Activated naive CD8-positive, alpha-beta T cell treated with anti-CD3 and anti-CD28 coated beads for 36 hours (primary cell): ENCODE measurements at places on chromosomes 7 and 10.

- DNase-seq = no peak
Observed at GRCh38 chr10:129464251-129464650, 2.8 kb upstream of the MGMT start.

DNA sequence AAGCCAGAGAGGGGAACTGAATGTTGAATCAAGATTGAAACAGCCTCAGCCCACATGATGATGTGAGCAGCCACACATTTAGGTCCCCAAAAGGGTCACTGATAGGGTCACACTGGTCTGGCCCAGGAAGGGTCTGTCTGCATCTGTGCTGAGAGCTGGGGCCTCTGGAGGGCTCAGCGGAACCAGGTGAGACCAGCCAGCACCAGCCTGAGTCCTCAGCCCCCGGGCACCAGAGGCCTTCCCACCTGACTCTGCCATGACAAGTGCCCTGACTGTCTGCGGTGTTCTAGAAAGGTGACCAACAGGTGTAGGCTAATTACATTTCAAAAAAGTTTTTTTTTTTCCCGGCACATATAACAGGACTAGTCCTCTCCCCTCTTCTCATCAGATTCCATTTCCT is 76.2 kb downstream of the WDR11 start:
- DNase-seq = no peak

DNA sequence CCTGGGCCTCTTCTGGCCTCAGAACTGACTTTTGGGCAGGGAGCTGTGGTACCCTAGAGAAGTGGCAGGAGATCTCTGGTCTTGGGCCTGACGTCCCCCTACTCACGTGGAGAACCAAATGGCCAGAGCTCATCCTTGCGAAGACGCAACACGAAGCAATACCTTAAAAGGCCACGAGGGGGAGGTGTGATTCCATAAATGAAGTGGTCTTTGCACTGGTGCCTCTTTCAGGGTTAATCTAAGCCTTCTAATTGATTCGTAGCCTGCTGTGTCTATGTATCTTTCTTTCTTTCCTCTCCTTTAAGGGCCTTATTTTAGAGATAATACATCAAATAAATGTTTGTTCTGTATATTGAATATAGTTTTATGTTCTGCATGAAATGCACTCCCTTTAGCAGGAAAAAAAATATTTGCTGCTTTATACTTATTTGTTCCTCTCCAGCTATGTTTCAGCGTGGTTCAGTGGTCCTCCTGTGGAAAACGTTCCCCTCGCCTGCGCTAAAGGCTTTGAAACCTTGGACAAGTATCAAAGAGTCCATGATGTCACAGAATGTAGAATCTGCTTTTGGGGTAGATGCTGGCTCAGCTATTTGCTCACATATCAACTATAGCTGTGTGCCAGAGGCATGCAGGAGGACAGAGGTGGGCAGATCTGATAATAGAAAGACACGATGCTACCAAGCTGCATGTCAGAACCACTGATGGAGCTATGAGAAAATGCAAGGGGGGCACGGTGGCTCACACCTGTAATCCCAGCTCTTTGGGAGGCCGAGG is 41.0 kb downstream of the STRA8 start:
- peak; percentile 67 for DNase-seq

DNA sequence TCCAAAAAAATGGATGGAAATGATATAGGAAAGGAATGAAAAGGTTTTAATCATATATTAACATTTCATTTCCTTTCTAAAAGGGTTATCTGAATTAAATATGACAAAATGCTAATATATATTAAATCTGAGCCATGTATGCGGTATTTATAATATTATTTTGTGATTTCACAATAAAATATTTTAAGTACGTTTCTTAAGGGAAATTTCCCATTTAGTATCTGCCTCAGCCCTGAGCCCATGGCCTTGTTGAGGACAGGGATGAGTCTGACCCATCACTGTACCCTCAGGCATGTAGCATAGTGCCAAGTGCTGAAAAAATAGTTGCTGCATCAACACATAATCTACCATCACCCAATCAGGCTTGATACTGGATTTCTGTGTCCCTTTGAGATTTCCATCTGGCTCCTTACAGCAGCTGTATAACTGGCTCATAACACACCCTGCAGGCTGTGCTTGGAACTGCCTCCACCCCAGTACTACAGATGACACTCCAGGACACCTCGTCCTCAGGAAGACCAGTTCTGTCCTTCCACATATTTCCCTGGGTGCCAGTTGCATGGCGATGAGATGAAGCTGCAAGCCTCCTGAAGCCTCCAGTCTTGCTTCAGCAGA is 59.4 kb upstream of the ASAH2 start:
- peak; percentile 13 for DNase-seq

DNA sequence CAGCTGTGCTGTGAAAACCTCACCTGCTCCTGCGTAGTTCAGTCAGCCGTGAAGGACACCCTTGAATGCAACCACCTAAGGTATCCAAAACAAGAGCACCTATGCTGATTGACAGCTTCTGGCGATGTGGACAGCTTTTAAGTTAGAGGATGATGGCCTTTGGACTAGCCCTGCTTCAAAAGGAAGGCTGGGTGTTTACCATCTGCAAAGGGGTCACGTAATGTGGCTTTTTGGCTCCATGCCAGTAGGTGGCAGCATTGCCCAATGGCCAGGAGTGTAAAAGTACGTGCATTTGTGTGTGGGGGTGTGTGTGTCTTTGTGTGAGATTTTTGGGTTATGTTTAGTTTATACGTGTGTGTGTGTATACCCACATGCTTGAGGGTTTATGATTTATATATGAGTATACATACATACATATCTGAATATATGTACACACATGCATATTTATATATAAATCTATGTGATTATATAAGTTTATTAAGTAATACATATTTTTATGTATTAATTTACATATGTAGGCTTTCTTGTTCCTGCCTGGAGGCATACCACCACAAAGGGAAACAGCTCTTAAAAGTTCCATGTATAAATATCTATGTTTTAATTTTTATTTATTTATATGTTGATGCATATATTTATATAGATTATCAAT is 236.3 kb upstream of the ANKRD30A start:
- DNase-seq = peak; percentile 43

DNA sequence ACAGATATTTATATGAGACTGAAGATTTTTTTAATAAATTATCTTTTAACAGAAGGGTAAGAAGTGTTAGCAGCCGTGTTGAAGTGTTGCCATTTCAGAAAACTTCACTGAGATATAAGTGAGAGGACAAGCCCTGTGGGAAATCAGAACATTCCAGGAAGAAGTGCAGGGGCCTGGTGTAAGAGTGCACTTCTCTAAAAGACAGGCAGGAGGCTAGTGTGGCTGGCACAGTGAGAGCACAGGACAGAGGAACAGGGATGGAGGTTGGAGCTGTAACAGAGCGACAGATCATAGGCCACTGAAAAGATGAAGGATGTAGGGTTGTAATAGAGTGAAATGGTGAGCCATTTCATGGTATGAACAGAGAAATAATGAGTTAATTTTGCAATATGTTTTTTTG is 608.9 kb downstream of the SORCS1 start:
- DNase-seq = no peak

GRCh38 chr10:132614431-132615340 is 77.1 kb downstream of the INPP5A start:
- no peak for DNase-seq

- no peak for DNase-seq
Observed at GRCh38 chr7:123992913-123993518, 39.9 kb downstream of the TMEM229A start.

DNA sequence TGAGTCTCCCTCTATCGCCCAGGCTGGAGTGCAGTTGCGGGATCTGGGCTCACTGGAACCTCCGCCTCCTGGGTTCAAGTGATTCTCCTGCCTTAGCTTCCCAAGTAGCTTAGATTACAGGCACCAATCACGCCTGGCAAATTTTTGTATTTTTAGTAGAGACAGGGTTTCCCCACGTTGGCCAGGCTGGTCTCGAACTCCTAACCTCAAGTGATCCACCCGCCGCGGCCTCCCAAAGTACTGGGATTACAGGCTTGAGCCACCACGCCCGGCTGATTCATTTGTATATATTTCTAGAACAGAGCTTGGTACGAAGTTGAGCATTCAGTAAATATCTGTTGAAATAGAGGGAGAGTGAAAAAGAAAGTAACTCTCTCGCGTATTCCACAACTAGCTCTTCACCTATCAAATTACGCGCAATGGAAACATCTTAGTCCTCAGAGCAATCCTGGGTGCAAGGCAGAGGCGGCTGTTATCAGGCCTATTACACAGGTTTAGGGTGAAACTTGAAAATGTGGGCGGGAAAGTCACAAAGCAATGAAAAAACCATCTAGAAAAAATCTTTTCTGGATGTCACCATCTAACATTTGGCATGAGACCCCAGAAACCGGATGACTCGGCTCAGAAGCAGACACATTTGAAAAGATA is 707 bp upstream of the GHITM start:
- peak; percentile 64 for DNase-seq

GRCh38 chr7:154985230-154985629 is 17.7 kb downstream of the PAXIP1 start:
- DNase-seq = no peak

DNA sequence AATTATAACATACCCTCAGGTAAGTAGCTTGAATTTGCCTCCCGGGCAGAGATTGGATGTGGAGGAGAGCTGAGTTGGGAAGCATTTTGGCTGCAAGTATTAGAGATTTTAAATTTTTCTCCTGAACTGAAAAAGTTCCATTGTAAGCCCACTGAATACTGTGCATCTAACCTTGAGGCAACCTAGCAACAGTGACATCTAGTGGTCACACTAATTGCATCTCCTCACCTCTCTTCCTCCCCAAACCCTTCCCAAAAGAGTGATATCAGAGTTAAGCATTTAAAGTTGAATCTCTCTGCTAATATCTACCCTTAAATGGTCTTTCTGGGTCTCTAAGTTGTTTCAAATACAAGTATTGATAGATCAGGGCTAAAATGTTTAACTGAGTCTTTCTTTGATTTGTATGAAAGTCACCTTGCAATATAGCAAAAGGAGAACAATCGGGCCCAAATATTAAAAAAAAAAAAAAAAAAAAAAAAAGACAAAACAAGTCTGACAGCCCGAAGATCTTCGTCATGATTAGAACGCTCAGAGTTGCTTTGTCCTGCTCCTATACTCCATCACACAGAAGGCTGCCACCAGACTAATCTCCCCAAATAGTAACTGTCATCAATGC is 40.4 kb upstream of the DLX5 start:
- DNase-seq = no peak

GRCh38 chr7:15747301-15747700 is 60.8 kb upstream of the MEOX2 start:
- no peak for DNase-seq

DNA sequence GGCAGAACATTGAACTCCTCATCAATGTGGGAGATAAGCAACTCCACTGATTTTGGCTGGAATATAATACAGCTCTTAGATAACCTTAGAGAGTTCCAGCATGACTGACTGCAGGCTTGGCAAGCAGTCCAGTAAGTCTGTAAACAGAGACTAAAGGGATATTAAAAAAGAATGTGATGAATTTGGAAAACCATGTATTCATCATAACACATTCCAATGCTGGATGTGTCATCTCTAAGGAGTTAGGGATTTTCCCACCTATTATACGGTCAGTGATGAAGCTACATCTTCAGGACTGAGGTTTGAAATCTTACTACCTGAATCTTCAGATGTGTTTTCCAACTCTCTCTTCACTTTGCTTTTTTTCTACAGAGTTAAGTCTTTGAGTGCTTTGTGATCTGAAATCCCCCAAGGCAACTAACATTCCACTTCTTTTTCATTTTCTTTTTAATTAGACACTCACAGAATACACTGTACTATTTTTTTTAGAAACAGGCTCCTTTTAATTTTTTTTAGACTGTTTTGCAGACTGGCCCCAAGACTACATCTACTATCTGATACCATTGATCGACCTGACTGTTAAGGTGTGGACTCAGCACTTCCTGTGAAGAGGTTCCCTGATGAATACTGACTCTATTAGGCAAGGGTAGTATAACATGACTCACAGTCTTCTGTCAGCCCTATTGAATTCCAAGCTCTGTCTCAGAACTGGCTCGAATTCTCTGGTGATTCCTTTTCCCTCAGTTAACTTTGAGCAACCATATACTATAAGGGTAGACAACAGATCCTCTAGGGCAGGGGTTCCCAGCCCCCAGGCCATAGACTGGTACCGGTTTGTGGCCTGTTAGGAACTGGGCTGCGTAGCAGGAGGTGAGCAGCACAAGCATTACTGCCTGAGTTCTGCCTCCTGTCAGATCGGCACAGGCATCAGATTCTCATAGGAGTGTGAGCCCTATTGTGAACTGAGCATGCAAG is 678.2 kb downstream of the GRM8 start:
- no peak for DNase-seq

- no peak for DNase-seq
Observed at GRCh38 chr7:100115026-100115425, 4.1 kb downstream of the TAF6 start.

- no peak for DNase-seq
Observed at GRCh38 chr10:12656518-12657142, 307.3 kb downstream of the CAMK1D start.

GRCh38 chr7:15681186-15681585 is 5.3 kb downstream of the MEOX2 start:
- DNase-seq = no peak

GRCh38 chr10:96645191-96645721 is 58.4 kb upstream of the TM9SF3 start:
- DNase-seq = no peak

GRCh38 chr10:74963549-74963948 is 137.1 kb downstream of the KAT6B start:
- DNase-seq = no peak

- DNase-seq = no peak
Observed at GRCh38 chr10:72445851-72446250, 91.1 kb upstream of the DNAJB12 start.

DNA sequence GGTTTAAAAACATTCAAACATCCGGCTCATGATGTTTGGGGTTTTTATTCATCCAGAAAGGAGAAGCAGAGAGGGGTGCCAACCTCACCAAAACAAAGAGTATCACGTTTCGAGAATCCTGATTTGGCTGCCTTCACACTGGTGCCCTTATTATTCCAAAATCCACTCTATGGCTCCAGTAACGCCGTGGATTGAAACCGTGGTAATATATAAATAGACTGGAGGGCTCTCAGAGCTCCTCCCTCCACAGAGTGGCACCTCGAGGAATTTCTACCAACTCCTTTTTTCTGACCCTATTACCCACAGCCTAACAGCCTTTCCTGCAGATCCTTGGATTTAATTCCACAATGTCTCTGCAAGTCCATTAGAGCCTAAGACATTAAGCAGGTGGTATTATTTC is 353.6 kb downstream of the CRPPA start:
- DNase-seq = no peak

- no peak for DNase-seq
Observed at GRCh38 chr10:47230482-47230881, 69.5 kb upstream of the GDF10 start.
